ENCODE measurements at places on chromosomes 12 and 14. TPM values are rescaled to one million over a fixed set of nuclear protein-coding genes. Genes with fewer than 3 reads are reported as not detected.

GRCh38 chr14:75979648-75980565, 1.9 kb downstream of the TGFB3 start:
- no peak for DNase-seq

The SERPINA9 gene
- total RNA-seq, result not detected

The SCNN1A gene
- 2.7 TPM for total RNA-seq

The SMIM41 gene
- total RNA-seq, result not detected

The SLC25A21 gene
- total RNA-seq, result not detected

The OAS1 gene
- total RNA-seq, result 33.6 TPM

GRCh38 chr14:89397569-89398230, 19.3 kb downstream of the FOXN3 start:
- DNase-seq, result no peak

The MAP4K5 gene
- 35.0 TPM for total RNA-seq

DNA sequence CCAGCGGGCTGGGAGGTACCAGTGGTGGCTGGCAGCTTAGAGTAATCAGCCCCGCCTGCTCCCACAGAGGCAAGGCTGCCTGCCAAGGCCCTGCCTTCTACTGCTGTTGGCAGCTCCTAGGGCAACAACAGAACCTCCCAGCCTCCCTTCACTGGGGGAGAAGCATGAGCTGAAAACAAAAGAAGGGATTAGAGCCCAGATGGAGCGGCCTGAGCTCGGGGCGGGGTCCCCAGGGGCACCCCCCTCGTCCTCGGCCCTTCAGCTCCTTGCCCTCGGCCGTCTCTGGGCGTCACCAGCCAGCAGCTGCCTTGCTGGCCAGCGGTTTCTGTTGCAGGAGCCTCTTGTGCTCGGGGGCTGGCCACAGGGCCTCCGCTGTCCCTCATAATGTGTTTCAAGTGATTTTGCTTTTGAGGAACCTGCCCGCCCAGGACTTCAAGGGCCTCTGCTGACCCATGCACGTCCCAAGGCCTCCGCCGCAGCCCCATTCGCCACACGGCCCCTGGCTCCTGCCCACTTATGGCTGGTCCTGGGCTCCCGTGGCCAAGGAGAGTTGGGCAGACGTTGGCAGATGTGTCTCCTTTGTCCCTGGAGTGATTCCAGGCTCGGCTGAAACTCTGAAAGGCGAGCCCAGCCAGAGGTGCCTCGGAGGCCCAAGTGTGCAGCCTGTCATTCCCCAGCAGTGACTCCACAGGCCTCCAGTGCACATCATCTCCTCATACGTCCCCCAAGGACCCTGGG, 49.7 kb downstream of the PSMA6 start:
- DNase-seq, result peak; percentile 47

- no peak for DNase-seq
Measured at GRCh38 chr12:6265038-6265405, 45.5 kb upstream of the PLEKHG6 start.

The ZNF140 gene
- total RNA-seq, result 17.0 TPM

The ADAM21 gene
- total RNA-seq, result 0.24 TPM

DNA sequence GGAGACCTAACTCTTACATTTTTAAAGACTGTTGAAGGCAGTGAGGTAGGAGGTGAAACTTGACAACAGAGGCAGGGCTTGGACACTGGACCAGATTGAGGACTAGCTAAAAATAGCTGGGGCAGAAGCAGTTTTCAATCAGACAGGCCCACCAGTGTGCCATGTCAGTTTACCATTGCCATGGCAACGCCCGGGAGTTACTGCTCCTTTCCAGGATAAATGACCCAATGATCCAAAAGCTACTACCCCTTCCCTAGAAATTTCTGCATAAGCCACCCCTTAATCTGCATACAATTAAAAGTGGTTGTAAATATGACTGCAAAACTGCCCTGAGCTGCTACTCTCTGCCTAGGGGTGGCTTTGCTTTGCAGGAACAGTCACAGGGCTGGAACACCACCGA, 53.2 kb upstream of the PKP2 start:
- DNase-seq, result no peak

DNA sequence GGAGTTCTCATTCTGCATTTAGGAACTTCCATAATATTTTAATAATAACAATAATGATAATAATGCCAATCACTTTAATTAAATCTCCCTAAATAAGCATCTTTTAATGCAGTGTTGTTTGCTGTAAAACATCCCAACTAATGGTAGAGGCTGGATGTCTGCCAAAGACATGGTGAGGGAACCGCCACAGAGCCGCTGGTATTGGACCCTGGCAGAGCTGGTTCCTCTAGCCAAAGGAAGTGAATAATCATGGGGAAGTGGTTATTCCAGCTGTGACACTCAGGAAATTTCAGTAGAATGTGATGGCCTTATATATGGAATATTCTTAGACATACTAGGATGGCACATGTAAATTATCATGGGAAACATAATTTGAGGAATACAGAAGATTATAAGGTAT, 483.3 kb downstream of the ZFP36L1 start:
- DNase-seq, result no peak

The ANKS1B gene
- total RNA-seq, result not detected

GRCh38 chr12:67457136-67457535, 188.0 kb downstream of the CAND1 start:
- DNase-seq, result no peak

- DNase-seq, result no peak
Measured at GRCh38 chr14:76002383-76002782, 16.8 kb downstream of the IFT43 start.

GRCh38 chr14:29148221-29148620, 381.6 kb downstream of the FOXG1 start:
- DNase-seq, result no peak

The SPPL3 gene
- total RNA-seq, result 24.7 TPM

- no peak for DNase-seq
Measured at GRCh38 chr12:1821805-1822204, 1.4 kb downstream of the LRTM2 start.

The ZDHHC22 gene
- not detected for total RNA-seq

DNA sequence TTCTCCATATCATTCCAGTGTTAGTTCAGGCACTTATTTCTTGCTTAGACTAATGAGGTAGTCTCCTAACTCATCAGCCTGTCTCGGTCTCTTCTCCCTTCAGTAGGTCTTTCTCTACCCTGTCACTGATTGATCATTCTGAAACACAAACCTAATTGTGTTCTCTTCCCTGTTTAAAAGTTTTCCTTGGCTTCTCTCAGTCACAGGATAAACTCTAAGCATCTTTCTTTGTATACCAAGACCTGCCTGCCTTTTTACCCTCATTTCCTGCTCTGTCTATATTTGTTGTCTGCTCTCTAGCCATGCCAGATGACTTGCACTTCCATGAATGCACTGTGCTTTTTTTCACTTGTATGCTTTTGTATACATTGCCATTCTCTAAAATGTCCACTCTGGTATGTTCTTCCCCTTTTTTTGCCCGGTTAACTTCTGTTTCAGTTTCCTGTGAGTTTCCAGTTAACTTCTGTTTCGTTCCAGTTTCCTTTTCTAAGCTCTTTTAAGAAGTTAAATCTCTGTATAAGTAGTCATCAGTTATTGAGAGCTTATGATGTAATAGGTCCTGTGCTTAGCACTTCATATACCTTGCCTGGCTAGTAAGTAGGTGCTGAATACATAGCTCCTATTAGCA, 12.8 kb downstream of the DIP2B start:
- no peak for DNase-seq

GRCh38 chr12:122106843-122107242, 28.3 kb downstream of the MLXIP start:
- no peak for DNase-seq

DNA sequence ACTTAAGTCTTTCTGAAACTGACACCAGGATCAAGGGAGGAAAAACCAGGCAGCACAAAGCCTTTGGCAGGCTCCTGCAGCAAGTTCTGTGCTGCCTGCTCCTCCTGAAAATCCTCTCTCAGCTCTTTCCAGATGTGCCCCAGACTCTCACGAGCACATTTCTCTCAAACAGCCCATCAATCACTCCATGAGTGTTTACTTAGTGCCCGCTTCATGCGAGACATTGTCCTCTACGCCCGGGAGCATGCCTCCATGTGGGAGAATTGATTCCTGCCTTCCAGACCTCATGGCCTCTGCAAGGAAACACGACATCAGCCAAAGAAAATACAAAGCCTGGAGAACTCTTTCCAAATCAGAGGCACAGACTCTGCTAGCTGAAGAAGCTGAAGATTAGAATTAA, 46.5 kb upstream of the TSPAN11 start:
- no peak for DNase-seq

- no peak for DNase-seq
Measured at GRCh38 chr14:51481643-51482042, 170.1 kb upstream of the FRMD6 start.

GRCh38 chr12:64192644-64193444, 29.3 kb downstream of the KICS2 start:
- no peak for DNase-seq

- DNase-seq, result no peak
Measured at GRCh38 chr12:121446750-121447149, 46.8 kb downstream of the RNF34 start.

The DNAJC22 gene
- not detected for total RNA-seq

DNA sequence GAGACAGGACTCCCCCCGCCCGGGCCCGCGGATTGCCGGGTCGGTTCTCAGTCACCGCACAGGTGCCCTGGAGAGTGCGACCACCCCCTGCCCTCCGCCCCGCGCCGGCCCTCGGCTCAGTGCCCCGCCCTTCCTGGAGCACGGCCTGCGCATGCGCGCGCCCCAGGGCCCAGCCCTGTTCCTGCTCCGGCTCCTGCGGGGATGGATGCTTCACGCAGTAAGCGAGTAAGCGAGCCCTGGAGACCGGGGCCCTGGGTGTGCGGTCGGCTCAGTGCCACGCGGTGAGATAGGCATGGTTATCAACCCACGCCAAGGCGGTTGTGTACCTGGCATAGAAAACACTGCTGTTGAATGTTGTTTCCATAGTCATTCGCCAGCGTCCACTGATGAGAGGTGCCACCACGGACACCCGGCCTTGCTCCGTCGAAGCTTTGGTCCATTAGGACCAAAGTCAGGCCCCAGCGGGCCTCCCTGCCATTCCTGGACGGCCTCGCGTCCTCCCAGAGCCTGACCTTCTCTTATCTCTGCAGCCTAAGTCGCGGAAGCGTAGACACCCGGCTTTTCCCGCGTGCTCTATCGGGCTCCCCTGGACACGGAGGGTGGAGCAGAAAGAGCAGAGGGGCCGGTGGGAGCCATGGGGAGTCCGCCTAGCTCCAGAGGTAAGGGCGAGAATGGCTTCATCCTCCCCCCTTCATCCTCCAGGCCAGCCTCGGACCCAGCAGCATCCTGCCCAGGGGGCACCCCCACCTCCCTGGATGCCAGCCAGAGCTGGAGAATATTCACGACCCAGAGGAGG, 90.6 kb downstream of the PAPOLA start:
- DNase-seq, result peak; percentile 72

- no peak for DNase-seq
Measured at GRCh38 chr14:23376482-23377197, at the start of gene CMTM5. Gene CMTM5, plus strand, starts transcription at chr14:23377046. Its CDS starts 206 bp downstream, at chr14:23377252.

The RTL1 gene
- total RNA-seq, result not detected

The PPP2R3C gene
- 36.3 TPM for total RNA-seq

- DNase-seq, result no peak
Measured at GRCh38 chr14:60179431-60179869, 14.3 kb upstream of the DHRS7 start.

GRCh38 chr14:52852810-52853521, 61.6 kb upstream of the GNPNAT1 start:
- no peak for DNase-seq

The MANSC4 gene
- not detected for total RNA-seq

The SRRM4 gene
- not detected for total RNA-seq

DNA sequence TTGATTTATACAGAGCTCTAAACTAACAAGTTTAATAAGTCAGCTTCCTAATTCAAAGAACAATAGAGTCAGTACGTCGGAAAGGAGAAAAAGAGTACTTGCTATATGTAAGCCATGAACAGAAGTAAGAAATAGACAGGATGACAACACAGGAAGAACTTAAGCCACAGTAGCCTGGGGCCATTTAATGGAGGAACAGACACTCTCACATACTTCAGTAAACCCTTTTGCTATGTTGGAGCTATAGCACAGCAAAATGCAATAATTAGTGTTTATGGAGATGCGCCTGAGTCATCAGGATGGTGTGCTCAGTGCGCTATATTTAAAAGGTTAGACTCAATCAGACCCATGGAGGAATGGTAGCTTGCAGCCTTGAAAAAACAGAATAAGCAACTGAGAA, 61.0 kb downstream of the SRGAP1 start:
- DNase-seq, result no peak

GRCh38 chr12:30047516-30048254, 263.9 kb upstream of the TMTC1 start:
- no peak for DNase-seq

The SYCP3 gene
- 0.21 TPM for total RNA-seq

GRCh38 chr12:125093681-125094330, 28.6 kb downstream of the AACS start:
- no peak for DNase-seq

Measured in activated naive CD8-positive, alpha-beta T cell treated with anti-CD3 and anti-CD28 coated beads for 36 hours (primary cell).